Kidney capillary endothelial cell (primary cell): ENCODE measurements at places on chromosomes 7 and 10.

DNA sequence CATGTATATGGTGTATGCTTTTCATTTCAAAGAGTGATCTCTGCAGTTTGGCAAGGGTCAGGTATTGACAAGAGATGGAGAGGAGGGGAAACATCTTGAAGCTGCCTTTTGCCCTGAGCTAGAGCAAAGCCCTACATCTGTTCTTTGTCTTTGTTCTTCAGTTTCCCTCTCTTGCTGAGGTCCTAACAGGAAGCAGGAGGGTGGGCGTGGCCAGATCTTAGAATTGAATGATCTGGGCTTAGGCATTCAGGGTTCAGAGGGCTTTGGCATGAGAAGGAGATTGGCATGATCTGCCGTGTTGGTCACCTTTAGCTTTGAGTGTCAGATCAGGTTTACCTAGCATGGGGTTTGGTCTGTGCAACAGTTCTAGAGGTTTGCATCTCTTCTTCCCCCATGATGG is 41.3 kb downstream of the LRMDA start:
- no peak for DNase-seq

GRCh38 chr10:116099023-116099420 is 174.0 kb downstream of the GFRA1 start:
- DNase-seq: no peak

DNA sequence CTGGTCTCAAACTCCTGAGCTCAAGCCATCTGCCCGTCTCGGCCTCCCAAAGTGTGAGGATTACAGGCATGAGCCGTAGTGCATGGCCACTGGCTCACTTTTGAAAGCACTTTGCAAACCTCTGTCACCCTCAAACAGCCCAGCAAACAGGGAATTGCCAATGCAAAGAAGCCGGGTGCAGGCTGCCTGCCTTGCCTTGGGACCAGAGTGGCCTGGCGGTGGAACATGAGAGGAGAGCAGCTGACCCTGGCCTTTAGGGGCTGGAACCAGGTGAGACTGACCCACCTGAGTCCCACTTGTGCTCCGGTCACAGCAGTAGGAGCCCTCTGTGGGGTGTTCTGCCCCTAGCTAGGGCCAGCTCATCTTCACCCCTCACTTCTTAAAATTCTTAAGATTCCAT is 237.1 kb upstream of the GALNT17 start:
- no peak for DNase-seq

DNA sequence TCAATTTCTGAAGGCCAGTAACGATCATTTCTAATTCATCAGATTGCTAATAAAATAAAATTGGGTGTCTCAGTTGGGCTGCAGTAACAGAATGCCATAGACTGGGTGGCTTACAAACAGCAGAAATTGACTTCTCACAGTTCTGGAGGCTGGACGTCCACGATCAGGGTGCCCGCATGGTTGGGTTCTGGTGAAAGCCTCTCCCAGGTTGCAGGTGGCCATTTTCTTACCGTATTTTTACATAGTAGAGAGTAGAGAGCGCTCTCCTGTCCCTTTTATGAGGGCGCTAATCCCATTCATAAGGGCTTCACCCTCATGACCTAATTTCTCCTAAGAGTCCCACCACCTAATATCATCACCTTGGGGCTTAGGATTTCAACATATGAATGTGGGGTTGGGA is 106.0 kb downstream of the SPAG6 start:
- DNase-seq: no peak

- no peak for DNase-seq
Measured at GRCh38 chr7:150357771-150358427, 10.7 kb upstream of the REPIN1 start.

DNA sequence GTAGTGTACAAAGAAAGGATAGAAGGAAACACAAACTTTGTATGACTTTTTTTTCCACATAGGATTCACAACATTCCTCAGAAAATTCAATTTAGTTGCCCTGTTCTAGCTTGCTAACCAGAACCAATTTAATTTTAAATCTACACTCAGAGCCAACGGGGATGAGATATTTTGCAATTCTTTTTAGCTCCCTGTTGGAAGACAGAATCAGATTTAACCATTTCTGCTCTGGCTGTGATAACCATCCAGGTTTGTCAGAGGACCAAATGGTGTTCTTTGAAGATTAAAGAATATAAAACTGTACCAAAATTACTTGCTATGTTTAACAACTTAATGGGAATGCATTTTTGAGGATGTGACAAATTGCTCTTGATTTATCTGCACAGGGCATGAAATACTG is 319.7 kb downstream of the HPSE2 start:
- DNase-seq: no peak

GRCh38 chr7:28697913-28698563 is 260.1 kb downstream of the TRIL start:
- DNase-seq: no peak

- DNase-seq: no peak
Measured at GRCh38 chr7:44963364-44964290, 15.2 kb downstream of the MYO1G start.

- DNase-seq: no peak
Measured at GRCh38 chr10:129718548-129719414, 245.3 kb downstream of the EBF3 start.

- DNase-seq: no peak
Measured at GRCh38 chr10:97768322-97769315, 3.2 kb downstream of the SFRP5 start.
